A549 treated with CpdA at 1 μM for 4 hours (cell line): ENCODE measurements at places on chromosomes 7 and 10. TPM values are rescaled to one million over a fixed set of nuclear protein-coding genes. Genes with fewer than 3 reads are reported as not detected.

GIMAP6 gene
- not detected in 5 replicates for total RNA-seq

GPR85 gene
- total RNA-seq: not detected in 5 replicates

HOXA9 gene
- 0.45 to 1.3 TPM (median 0.73 TPM) in 5 replicates for total RNA-seq

FAM131B gene
- 0.48 to 0.73 TPM (median 0.54 TPM) in 5 replicates for total RNA-seq

SYT15B gene
- total RNA-seq: 2.6 to 4.2 TPM (median 3.0 TPM) in 5 replicates

IFIT1B gene
- total RNA-seq: not detected in 5 replicates

ACSM6 gene
- not detected in 5 replicates for total RNA-seq

CYP2C19 gene
- total RNA-seq: 0.02 TPM in 1 of 5 replicates, not detected in the others

ABCB4 gene
- 0.03 to 0.17 TPM in 2 of 5 replicates, not detected in the others for total RNA-seq

AZGP1 gene
- total RNA-seq: not detected in 5 replicates

OR2A42 gene
- not detected in 5 replicates for total RNA-seq

SMIM30 gene
- 30.1 to 41.8 TPM (median 34.5 TPM) in 5 replicates for total RNA-seq

CYP3A4 gene
- total RNA-seq: not detected in 5 replicates

GIMAP1 gene
- not detected in 5 replicates for total RNA-seq

CHST15 gene
- total RNA-seq: 8.2 to 9.1 TPM (median 8.8 TPM) in 5 replicates

WEE2 gene
- 0.03 TPM in 1 of 5 replicates, not detected in the others for total RNA-seq

PPP1R17 gene
- not detected in 5 replicates for total RNA-seq

XRCC2 gene
- 3.9 to 8.3 TPM (median 5.3 TPM) in 5 replicates for total RNA-seq

MEOX2 gene
- not detected in 5 replicates for total RNA-seq

GOLGA7B gene
- 3.6 to 6.0 TPM (median 4.7 TPM) in 5 replicates for total RNA-seq

PTN gene
- total RNA-seq: not detected in 5 replicates

CPA5 gene
- total RNA-seq: not detected in 5 replicates

PAXIP1 gene
- 13.5 to 18.1 TPM (median 15.3 TPM) in 5 replicates for total RNA-seq

TEX36 gene
- not detected in 5 replicates for total RNA-seq

NME8 gene
- total RNA-seq: not detected in 5 replicates

TCAF2 gene
- total RNA-seq: 0.16 to 0.36 TPM (median 0.24 TPM) in 5 replicates

EBF3 gene
- 0.11 to 0.21 TPM (median 0.16 TPM) in 5 replicates for total RNA-seq
